ENCODE measurements at places on chromosomes 6 and 20.

DNA sequence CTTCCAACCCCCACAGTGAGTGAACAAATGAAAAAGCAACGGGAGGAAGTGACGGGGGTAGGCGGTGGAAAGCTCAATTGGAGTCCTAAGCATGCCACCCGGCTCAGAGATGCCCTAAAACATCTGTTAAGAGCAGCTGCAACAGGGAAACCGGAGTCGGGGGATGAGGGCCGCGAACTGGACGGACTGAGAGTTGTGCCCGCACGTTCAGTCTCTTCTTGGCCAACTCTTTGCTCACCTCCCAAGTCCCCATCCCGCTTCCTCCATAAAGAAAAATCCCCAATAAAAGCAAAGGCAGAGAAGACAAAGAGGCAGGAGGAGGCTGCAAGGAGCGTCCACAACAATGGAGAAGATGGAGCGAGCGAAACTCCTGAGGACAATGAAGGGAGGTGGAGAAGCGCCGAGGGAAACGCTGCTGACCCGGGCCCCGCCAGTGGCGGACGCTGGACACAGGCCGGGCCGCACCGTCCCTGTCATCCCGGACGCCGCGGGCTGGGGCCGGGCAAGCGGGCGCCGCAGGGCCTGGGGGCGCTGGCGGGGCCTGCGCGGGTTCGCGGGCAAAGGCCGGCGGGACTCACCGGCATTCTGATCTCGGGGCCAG is 600 bp downstream of the SEC63 start:
- peak; percentile 30 for DNase-seq

DNA sequence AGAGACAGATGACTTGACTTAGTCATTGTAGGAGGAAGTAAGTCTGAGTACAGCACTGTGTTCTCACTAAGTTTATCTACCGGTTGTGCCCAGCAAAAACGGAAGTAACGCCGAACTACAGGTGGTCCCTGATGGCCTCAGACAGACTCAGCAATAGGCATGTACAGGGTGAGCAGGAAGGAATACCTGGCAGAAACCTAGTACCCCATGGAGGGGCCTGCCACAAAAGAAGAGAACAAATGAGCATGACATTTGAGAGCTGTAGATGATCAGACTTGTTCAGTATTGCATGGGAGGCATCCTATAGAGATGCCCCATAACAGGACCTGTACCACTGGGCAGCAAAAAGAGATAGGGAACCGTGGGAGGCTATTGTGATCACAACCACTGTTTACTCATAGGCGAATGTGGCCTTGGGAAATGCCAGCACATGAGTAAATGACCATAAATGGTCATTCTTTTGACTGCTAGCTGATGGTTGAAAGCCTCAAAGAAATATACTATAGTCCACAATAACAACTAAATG is 106.4 kb upstream of the TAB2 start:
- peak; percentile 40 for DNase-seq

- no peak for DNase-seq
These were observed 4.4 kb downstream of the PNRC1 start for GRCh38 chr6:89084954-89085353.

DNA sequence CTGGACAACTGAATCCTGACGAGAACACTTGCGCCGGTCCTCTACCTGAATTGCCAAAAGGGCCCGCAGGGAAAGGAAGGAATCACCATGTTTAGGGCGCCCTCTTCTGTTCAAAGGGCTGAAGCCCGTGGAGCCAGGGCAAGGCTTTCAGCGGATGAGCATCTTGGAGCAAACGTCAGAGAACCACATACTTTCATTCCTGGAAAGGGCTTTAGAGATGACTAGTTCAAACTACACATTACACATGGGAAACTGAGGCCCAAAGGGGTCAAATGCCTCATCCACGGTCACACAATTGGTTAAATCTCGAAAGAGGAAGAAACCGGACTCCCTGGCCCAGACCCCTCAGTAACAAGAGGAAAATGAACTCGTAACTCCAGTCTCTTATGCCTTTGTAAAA is 11.5 kb upstream of the ZNF133 start:
- DNase-seq = peak; percentile 28

- DNase-seq = no peak
These were observed 548.9 kb upstream of the ADGRB3 start for GRCh38 chr6:68086199-68086598.

GRCh38 chr20:3452690-3453089 is 18.1 kb upstream of the ATRN start:
- DNase-seq = no peak

GRCh38 chr20:53609491-53610445 is 16.1 kb upstream of the ZNF217 start:
- DNase-seq = peak; percentile 63

GRCh38 chr6:26439151-26440125 is 866 bp upstream of the BTN3A3 start:
- peak; percentile 11 for DNase-seq

- DNase-seq = no peak
These were observed 32.8 kb downstream of the PPP1R14C start for GRCh38 chr6:150175586-150176151.

DNA sequence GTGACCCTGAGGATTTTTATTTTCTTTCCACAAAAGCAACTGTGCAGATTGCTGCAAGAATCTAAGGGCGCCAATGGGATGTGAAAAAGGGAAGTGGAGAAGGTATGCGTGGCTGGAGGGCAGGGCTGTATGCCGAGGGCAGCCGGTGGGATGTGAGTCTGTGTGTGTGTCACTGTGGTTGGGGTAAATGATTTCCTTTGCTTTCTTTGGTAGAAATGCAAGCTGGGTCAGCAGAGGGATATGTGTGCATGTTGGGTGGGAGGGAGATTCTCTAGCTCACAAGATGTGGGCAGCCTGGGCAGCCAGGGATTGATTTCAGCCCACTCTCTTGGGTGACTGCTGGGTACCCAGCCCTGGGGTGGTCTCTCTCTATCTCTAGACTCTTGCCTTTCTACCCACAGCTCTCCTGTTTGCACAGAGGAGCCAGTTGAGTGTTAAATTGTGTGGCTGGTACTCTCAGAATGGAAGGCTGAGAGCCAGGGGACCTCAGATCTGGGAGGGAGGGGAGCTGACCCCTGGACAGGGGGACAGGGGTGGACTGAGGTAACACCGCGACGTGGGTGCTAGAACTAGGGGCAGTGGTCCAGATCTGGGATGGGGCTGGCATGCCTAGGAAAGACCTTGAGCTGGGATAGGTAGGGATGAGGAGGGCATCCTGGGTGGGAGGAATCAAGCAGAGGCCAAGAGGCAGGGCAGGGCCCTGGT is 136.8 kb upstream of the RNF24 start:
- peak; percentile 31 for DNase-seq

DNA sequence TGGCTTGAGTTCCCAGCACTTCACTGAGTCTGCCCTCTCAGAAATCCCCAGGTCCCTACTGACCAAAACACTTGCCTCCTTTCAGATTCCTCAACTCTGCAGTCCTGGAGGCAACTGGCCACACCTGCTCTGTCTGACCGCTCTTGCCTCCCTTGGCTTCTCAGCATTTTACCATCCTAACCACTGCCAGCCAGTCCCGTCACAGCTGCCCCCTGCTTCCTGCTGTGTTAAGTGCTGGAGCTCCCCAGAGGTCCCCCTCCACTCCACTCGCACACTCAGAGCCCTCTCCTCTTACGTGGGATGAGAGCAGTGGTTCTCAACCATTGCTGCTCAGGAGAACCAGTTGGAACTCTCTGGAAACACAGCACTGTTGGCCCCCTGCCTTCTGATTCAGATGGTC is 20.5 kb downstream of the ADAT2 start:
- no peak for DNase-seq

GRCh38 chr6:36297051-36297450 is 27.2 kb downstream of the PNPLA1 start:
- no peak for DNase-seq

DNA sequence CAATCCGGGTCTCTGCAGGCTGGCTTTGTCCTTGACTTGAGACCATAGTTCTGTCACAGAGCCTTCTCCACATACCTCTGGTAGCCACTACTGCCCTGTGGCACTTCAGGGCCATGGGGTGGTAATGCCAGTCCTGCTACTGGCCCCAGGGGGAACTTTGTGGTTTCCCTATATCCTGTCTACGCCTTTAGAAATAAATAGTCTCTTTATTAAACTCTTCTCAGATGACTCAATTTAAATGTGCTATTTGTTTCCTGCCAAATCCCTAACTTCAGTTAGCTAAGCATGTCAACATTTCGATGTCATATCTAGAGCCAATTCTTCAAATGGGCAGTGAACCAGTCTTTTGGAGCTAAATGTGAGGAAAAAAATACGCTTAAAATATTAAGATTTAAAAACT is 60.1 kb downstream of the SEL1L2 start:
- no peak for DNase-seq

DNA sequence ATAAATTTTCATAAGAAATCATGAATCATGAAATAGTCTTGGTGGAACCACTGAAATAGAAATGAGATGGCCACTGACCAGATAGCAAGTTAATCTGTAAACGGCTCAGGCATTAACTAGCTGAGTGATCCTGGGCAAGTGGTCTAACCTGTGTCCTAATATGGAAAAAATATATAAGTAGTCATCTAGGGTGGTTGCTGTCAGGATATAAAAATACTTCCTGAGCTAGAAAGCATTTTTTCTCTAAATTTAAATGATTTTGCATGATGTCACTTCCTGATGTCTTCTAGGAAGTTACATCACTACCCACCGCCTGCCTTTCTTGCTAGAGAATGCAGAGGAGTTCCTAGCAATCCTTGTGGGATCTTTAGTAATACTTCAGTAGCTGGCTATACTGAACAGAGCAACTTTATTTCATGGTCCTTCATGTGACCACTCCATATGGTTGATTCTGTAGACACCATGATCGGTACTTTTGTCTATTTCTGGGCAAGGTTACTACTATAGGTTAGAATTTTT is 228.1 kb upstream of the CEP162 start:
- no peak for DNase-seq

- no peak for DNase-seq
These were observed 177.1 kb upstream of the ARID1B start for GRCh38 chr6:156599978-156600590.

DNA sequence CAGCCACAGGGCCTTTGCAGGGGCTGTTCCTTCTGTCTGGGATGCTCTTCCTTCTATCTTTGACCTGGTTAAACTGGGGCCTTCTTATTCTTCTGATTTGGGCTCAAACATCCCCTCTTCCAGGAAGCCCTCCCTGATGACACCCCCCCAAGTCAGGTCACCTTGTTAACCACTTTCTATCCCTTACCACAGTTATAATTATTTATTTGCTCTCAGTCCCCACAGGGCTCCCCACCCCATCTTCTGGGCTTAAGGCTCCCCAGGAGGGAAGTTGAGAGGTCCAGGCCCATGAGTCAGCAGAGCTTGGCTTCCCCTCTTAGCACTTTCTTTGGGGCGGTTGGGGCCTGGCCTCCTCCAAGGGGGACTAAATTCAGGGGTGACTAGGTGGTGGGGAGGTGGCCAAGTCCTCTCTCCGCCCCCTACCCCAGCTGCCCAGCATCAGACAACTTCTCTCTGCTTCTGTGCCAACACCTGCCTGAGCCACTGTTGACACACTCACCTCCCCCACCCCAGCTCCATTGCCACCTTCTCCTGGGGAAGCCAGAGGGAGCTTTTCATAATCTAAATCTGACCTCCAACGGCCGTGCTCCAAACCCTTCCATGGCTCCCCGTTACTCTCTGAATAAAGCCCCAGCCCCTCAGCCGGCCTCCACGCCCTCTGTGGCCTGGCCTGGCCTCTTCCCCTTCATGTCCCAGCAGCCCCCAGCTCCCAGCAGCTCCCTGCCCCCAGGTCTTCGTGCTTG is 70.0 kb downstream of the CEBPB start:
- DNase-seq = no peak

- DNase-seq = peak; percentile 38
These were observed 1.4 kb downstream of the QKI start for GRCh38 chr6:163415620-163416556.

DNA sequence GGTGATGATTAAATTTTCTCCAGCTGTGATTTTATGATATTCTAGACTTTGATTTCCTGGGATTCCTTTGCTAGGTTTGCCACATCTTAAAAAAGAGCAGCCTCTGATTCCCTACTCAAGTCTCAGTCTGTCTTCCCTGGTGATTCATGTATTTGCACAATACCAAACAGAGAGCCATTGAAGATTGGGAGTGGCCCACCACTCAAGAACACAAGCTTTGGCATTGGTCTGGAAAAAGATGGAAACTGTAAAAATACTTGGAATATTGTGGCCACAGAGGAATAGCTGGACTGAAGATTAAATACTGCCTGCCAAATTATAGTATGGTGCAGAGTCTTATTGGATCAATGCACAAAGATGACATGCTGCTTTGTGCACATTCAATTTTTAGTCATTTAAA is 32.9 kb downstream of the PTCHD4 start:
- no peak for DNase-seq

- no peak for DNase-seq
These were observed 8.5 kb downstream of the TFEB start for GRCh38 chr6:41726876-41727275.

GRCh38 chr20:15162079-15162647 is 824.8 kb upstream of the FLRT3 start:
- no peak for DNase-seq

GRCh38 chr20:49432550-49432949 is 49.9 kb downstream of the KCNB1 start:
- no peak for DNase-seq

DNA sequence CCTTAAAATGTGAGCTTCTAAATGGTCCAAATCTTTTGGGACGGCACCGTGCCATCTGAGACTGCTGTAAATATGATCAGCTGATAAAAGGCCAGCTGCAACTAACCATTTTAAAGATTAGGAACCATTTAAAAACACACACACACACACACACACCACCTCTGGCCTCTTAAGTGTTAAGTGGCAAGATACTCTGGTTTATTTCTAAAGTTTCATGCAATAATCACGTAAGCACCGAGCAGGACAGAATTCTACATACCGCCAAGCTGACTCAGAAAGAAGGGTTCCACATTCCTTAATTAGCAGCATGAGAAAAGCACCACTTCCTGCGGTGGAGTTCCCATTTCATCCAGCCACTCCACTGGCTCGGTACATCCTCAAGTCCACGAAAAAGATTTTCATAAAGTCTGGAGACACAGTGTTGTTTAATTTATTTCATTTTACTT is 17.8 kb upstream of the ZNF217 start:
- no peak for DNase-seq

GRCh38 chr6:106163446-106163965 is 77.4 kb downstream of the PRDM1 start:
- DNase-seq = no peak

GRCh38 chr20:15986690-15987089 is 586.6 kb downstream of the KIF16B start:
- no peak for DNase-seq

GRCh38 chr6:20211941-20212391 is 303 bp downstream of the MBOAT1 start:
- no peak for DNase-seq
